ENCODE measurements at places on chromosomes 11 and 22. TPM values are rescaled to one million over a fixed set of nuclear protein-coding genes. Genes with fewer than 3 reads are reported as not detected.
A peak's percentile ranks its signal among the peaks of the same experiment; 100 is the strongest.

GRCh38 chr11:26730414-26731083 lies 8.7 kb upstream of the SLC5A12 start:
- DNase-seq = peak; percentile 1

GRCh38 chr11:109783840-109784239 lies 309.4 kb upstream of the ZC3H12C start:
- DNase-seq = no peak

- no peak for DNase-seq
Measured at GRCh38 chr22:36538529-36538928, 9.6 kb upstream of the EIF3D start.

Gene SPDYC
- not detected for total RNA-seq

GRCh38 chr22:29798801-29799200 lies 31.6 kb downstream of the UQCR10 start:
- DNase-seq = no peak

DNA sequence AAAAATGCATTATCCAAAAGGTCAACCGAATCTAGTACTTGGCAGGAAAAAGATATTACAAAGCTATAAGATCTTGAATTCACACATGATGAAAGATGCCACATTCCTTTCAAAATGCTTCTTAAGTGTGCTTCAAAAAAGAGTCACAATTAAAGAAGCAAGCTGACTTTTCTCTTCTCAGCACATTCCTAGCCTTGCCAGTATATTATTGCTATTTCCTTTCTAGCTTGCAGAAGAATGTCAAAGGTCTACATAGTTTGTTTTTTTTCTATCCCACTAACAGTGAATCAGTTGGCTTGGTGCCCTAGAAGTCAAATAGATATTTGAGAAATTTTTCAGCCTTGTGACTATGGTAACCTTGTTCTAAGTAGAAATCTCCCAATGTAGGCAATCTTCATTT lies 56.8 kb downstream of the GUCY1A2 start:
- peak; percentile 80 for DNase-seq

- DNase-seq = no peak
Measured at GRCh38 chr22:40387746-40388145, 17.4 kb downstream of the SGSM3 start.

DNA sequence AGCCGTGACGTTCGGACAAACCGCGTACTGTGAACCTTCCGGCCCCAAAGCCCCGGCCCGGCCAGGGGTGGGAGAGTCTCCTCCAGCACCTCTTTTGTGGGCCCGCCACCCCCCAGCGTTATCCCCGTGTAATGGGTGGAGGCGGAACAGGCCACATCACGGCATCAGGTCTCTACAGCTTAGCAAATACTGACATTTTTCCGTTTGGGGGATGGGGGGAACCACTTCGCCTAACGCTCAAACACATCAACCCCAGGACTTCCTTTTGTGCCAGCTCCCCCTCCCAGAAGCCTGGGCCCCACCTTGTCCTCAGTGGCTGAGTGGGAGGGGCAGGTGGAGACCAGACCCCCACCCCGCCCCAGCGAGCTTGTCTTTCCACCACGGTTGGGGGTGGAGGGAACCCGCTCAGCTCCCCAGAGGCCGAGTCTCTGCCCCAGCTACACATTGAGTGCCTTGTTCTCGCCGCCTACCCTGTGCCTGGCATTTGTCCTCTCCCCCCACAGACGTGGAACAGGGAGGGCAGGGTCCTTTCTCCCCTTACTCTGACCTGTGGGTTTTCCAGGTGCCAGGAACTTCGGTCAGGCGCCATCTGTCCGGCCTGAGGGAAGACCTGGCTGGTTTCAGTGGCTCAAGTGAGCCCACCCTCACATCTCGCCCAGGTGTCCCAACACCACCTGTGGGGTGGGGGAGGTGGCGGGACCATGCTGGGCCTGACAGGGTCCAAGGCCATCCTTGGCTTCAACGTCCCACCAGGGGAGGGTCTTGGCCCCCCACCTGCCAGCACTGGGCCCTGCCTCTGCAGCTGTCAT lies 29.6 kb downstream of the SBF1 start:
- DNase-seq = no peak

Gene GAL3ST3
- total RNA-seq = not detected

GRCh38 chr11:8961401-8961800 lies 2.8 kb downstream of the TMEM9B start:
- DNase-seq = no peak

GRCh38 chr11:113395782-113396336 lies 8.3 kb downstream of the ANKK1 start:
- DNase-seq = no peak

Gene LINC01488
- total RNA-seq = not detected

- DNase-seq = peak; percentile 73
Measured at GRCh38 chr22:36405671-36406538, 18.1 kb upstream of the MYH9 start.

DNA sequence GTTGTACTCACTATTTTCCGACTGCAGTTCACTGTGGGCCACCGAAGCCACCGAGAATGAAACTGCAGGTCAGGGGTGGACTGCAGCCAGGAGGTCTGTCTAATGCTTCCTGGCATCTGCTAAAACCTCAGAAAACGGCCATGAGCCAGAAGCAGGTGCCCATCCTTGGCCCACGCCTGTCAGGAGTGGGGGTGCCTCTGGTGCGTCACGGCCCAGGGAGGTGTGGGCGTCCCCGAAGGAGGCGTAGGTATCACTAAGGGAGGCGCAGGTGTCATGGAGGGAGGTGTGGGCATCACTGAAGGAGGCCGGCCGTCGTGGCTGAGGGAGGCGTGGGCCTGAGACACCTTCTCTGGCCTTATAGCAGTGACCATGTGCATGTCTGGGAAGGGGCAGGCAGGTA lies 456.2 kb downstream of the TBC1D22A start:
- DNase-seq = no peak

Gene PGA4
- not detected for total RNA-seq

DNA sequence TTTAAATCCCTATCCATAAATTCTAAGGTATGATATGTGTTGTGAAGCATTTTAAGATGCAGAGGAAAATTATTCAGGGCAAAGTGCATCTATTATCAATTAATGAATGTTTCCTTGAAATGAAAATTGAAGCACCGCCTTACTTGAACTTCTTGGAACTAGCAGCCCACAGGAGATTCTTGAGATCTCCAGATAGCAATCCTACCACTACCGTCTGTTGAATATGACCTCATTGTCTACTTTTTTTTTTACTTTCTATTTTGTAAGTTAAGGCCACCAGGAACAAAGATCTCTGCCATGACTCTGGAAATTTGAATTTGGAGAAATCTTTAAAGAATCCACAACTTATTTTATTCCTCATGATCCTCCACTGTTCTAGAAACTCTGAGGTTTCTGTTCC lies 808.7 kb downstream of the KCNA4 start:
- peak; percentile 52 for DNase-seq

Gene SLC25A18
- total RNA-seq = 0.81 TPM

Gene ELF5
- 0.30 TPM for total RNA-seq

Gene SCGB1C1
- total RNA-seq = not detected

Gene ZC3H7B
- total RNA-seq = 19.2 TPM

Gene GGTLC3
- not detected for total RNA-seq

- DNase-seq = peak; percentile 79
Measured at GRCh38 chr11:122163053-122163819, 47.2 kb upstream of the BLID start.

DNA sequence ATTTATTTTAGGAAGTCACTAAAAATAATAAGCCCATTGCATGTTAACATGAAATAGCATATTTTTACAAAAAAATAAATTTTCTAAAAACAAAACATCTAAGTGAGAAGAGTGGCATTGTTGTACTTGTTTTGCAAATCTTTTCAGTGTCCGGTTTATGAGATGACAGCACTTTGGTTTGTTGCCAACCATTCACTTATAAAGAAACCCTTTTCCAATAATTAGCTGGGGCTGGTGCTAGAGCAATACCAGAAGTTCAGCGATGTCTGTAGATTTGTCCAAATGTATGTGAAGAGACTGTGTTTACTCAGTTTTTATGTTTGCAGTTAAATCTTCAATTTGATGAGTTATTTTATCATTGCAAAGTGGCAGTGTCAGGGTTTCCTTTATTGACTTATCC lies 22.1 kb upstream of the KRTAP5-7 start:
- DNase-seq = no peak

DNA sequence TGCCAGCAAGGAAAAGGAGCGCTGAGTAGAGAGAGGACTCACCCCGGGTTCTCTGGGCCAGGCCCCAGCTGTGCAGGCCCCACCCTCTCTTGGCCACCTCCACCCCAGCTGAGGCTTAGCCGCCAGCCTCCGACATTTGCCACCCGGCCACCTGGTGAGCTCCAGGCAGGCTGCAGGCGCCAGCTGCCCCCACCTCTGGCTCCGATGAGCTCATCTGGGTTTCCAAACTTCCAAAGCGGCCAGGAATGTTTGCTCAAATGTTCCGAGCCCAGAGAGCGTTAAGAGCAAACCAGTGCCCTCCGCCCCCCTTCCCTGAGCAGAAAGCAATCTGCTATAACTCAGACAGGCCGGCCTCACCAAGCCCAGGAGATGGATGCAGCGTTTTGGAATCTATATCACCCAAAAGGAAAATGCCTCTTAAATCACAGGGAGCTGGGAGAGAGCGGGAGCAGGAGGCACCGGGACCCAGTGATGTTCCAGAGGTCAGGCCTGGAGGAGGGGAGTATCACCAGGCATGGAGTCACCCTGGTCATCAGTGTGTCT lies 9.1 kb upstream of the MN1 start:
- DNase-seq = peak; percentile 41

GRCh38 chr22:25837288-25837900 lies 95.4 kb downstream of the MYO18B start:
- no peak for DNase-seq

- DNase-seq = no peak
Measured at GRCh38 chr11:29879560-29879959, 137.3 kb downstream of the KCNA4 start.

GRCh38 chr22:25472382-25472781 lies 92.1 kb upstream of the GRK3 start:
- DNase-seq = no peak

GRCh38 chr11:127070808-127071207 lies 70.2 kb upstream of the KIRREL3 start:
- no peak for DNase-seq

Gene GPHA2
- total RNA-seq = not detected

DNA sequence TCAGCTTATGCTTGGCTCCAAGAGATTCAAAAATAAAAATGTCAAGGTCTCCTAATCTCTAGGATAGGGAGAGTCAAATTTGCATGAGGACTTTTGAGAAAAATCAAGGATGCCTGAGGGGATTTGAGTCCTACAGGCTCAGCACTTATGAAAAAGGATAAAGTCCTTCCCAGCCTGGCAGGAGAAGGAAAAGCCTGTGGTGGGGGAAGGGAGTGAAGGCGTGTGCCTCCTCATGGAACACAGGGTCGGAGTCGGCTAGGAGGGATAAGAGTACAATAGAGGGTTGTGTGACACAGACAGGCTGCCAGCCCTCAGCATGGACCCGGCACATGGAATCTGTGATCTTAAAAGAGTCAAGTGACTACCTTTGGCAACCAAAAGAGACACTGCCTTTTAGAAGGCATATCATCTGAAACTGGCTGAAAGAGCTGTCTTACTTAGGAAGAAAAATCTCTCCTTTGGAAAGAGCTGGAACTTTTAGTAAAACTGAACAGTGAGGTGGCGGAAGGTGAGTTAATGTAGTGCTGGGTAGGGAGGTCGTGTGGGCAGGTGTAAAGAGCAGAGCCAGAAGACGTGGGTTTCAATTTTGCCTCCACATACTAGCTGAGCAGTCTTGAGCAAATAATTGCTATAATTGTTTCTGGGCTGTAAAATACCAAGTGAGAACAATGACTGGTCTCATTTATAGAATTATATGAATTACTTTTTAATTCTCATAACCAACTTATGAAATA lies 58.8 kb upstream of the RDX start:
- DNase-seq = peak; percentile 50

DNA sequence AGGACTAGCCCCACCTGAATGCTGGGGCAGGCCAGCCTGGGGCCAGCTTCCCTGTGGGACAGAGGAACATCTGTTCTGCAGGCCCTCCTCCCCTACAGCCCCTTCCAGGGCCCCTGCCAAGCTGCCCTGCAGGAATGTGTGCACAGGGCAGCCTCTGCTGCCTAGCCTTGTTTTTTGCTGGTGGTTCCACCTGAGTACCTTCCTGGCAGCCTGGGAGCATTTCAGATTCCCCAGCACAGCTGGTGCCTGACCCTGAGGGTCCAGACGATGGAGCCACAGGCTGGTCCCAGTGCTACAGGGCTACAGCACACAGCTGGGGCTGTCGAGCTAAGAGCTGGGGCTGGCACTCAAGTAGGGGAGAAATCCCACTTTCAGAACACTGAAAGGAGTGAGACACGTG lies 22.3 kb upstream of the GPR83 start:
- DNase-seq = no peak

Gene TNNT3
- total RNA-seq = not detected

GRCh38 chr22:47050401-47051051 lies 288.1 kb downstream of the TBC1D22A start:
- DNase-seq = no peak

GRCh38 chr22:38869663-38870062 lies 2.4 kb downstream of the CBX6 start:
- DNase-seq = no peak

Gene CECR2
- not detected for total RNA-seq

- DNase-seq = no peak
Measured at GRCh38 chr11:106178361-106178760, 100.9 kb downstream of the AASDHPPT start.

DNA sequence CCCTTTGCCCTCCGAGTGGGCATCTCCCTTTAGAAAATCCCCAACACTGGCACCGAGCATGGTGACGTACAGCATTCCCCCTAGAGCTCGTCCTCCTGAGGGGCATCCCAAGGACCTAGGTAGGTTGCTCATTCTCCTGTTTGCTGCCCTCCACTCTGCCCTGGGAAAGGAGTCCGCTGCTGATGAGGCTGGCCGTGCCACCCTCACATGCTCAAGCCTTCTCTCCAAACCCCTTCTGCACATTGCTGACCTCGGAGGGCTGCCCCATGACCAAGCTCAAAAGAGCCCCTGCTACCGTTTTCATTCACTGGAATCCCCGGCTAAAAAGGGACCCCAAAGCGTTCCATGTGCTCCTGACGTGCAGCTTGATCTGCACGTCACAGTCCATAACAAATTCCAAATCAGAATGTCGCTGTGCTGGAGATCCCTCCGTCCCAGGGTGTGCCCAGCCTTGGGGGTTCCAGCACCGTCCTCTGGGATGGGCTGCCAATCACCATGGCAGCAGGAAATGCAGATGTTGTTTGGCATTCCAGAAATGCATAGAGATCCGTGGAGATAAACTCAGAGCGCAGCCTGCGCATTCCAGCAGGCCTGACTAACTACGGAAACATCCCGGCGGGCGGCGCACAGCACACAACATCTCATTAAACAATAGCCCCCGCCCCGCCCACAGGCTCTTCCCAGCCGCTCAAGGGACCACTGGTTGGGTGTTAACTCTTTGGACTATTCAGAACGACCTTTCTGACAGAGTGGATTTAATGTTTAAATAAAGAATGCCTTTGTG lies 26.3 kb upstream of the GNB1L start:
- peak; percentile 95 for DNase-seq

DNA sequence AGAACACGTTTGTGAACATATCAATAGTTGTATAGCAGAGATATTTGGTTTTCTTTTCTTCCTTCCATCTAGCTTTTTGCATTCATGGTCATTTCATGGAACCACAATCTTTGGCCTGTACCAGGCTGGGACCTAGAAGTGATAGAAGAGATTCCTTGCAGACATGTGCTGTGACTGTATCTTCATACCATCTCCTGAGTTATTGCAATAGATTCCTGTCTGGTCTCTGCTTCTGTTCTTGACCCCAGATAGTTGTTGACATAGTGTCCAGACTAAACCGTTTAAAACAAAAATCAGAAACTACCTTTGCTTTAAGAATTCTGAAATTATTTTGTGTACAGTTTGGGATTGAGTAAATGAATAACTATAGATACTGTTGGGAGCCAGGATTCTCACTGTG lies 16.8 kb downstream of the PANX1 start:
- no peak for DNase-seq

Gene TMEM121B
- total RNA-seq = 0.07 TPM

All from M059J (cell line).